ENCODE measurements at places on chromosomes 6 and 20. TPM values are rescaled to one million over a fixed set of nuclear protein-coding genes. Genes with fewer than 3 reads are reported as not detected.

BNIP5 gene
- total RNA-seq: not detected

SLC26A8 gene
- not detected for total RNA-seq

PAK5 gene
- 0.12 TPM for total RNA-seq

NOX3 gene
- total RNA-seq: not detected

GJA10 gene
- total RNA-seq: not detected

OR12D3 gene
- total RNA-seq: not detected

SLC35F1 gene
- 1.1 TPM for total RNA-seq

GDAP1L1 gene
- 1.2 TPM for total RNA-seq

MRAP2 gene
- total RNA-seq: 0.20 TPM

PRSS35 gene
- total RNA-seq: 10.0 TPM

SYTL3 gene
- 4.2 TPM for total RNA-seq

HSPA1L gene
- 1.6 TPM for total RNA-seq

SUMO4 gene
- total RNA-seq: 0.67 TPM

MYL9 gene
- 602 TPM for total RNA-seq

ASF1A gene
- 9.2 TPM for total RNA-seq

SIRPB1 gene
- 5.7 TPM for total RNA-seq

PRSS16 gene
- not detected for total RNA-seq

PLEKHG1 gene
- 16.7 TPM for total RNA-seq

GHRH gene
- 3.6 TPM for total RNA-seq

PGC gene
- not detected for total RNA-seq

SEL1L2 gene
- total RNA-seq: not detected

MICB gene
- 1.6 TPM for total RNA-seq

PRICKLE4 gene
- 5.6 TPM for total RNA-seq

PKIB gene
- total RNA-seq: not detected

LY6G5C gene
- total RNA-seq: 4.9 TPM

NRN1 gene
- 7.5 TPM for total RNA-seq

MOG gene
- 0.16 TPM for total RNA-seq

CYP39A1 gene
- 7.0 TPM for total RNA-seq

PRR18 gene
- total RNA-seq: not detected

NHLRC1 gene
- 2.4 TPM for total RNA-seq

CRISP3 gene
- not detected for total RNA-seq

ADTRP gene
- not detected for total RNA-seq

WFDC12 gene
- not detected for total RNA-seq

PPP1R16B gene
- total RNA-seq: 0.96 TPM

RNF182 gene
- 0.83 TPM for total RNA-seq

SMLR1 gene
- not detected for total RNA-seq

KIF6 gene
- total RNA-seq: not detected

SAPCD1 gene
- total RNA-seq: not detected

COL11A2 gene
- total RNA-seq: 0.63 TPM

FAM135A gene
- 19.5 TPM for total RNA-seq

C4A gene
- total RNA-seq: 175 TPM

SAMD3 gene
- 0.67 TPM for total RNA-seq

SLA2 gene
- total RNA-seq: 0.39 TPM

Measured in right atrium auricular region (tissue), 2 donors.